ENCODE measurements at places on chromosomes 2 and 18.
A peak's percentile ranks its signal among the peaks of the same experiment; 100 is the strongest.

GRCh38 chr2:197575987-197576386, 60.1 kb downstream of the MOB4 start:
- DNase-seq: no peak

GRCh38 chr18:78770139-78770822, 209.3 kb upstream of the SALL3 start:
- no peak for DNase-seq

DNA sequence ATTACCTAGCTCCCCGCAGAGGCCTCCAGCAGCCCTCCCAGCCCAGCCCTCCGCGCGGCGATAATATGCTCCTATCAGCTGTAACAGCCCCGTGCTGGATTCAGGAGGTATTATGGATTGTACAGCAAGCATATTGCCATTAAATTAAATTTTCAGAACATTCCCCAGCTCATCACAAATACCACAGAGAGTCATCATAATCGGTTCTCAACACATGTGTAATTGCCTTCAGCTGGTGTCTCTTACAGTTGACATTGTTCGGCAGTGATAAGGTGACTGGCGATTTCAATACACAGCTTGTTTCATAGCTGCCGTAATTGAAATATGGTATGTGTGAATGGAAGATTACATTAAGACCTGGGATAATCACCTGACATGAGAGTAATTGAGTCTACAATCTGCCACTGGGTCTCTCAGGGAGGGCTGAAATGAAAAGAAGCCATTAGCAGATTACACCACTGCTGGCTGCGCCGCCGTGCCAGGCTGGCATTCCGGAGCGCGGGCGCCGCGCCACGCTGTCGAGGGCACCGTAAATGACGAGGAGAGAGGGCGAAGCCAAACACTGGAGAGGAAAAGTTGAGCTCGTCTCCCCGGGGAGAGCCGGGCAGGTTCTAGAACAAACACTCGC, 549.4 kb upstream of the SALL3 start:
- no peak for DNase-seq

DNA sequence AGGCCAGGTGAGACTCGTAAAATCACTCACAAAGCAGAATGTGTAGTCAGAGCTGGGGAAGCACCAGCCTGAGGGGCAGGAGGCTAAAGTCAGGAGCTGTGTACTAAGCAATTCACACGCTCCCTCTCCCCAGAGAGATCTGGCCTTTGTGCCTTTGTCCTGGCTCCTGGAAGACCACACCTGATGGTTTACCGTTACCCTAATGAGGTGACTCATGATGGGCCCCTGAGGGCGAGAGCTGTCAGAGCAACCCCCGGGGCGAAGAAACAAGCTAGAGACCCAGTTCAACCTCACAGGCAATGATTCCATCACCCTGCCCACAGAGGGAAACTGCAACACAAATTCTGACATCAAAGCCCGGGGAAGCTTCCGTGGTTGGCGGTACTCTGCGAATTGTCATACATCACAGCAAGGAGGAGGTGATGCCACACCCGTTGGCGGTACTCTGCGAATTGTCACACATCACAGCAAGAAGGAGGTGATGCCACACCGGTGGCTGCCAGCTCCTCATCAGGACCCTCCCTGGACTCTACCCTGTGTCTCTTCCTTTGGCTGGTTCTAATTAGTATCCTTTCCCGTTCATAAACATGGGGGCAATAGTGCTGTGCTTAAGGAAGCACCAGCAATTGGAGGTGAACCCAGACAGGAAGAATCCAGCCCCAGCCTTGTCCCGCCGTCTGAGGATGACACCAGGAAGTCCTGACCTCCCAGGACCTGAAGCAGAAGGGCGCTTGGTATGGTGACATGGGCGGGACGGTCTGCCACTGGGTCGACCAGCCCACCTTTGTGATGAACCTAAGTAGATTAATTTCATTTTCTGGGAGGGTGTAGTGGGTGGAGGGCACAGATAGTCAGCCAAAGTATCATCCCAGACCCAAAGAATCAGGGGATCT, 30.5 kb downstream of the B3GNT7 start:
- DNase-seq: no peak

- peak; percentile 0 for DNase-seq
Measured at GRCh38 chr2:161905389-161906046, 168.5 kb downstream of the DPP4 start.

DNA sequence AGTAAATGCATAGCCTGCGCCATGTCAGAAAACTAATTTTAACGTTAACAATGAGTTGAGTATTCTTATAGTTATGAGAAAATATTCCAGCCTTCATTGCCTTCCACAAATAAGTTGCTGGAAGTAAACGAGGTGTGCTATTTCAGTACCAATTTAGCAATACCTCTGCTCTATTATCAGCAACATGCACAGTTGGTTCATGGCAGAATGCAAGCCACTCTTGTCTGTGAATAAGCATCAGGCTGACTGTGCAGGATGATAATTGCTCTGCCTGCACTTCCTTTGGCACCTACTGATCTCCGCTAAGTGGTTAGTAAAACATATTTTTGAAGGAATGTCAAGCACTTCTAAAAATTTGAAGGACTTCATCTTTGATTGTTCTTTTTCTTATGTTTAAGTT, 261.9 kb upstream of the SIX3 start:
- DNase-seq: no peak

DNA sequence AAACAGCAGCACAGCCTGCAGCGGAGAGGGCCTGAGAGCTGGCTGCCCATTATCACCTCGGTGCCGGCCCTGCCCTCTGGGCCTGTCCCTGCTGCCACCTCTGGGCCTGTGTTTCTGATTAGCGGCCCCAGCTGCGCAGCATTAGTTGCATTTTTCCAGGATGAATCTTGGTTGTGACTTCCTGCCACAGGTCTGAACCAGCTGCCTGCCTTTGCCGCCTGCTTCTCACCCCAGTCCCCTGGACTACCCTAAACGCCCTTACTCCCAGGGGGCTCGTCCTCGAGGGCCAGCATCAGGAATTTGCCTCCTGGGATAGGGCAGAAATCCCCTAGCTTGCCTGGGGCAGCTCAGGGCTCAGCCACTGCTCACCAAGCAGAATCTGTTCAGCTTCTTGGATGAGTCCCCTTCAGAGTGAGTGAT, 342.8 kb downstream of the DYSF start:
- peak; percentile 64 for DNase-seq

DNA sequence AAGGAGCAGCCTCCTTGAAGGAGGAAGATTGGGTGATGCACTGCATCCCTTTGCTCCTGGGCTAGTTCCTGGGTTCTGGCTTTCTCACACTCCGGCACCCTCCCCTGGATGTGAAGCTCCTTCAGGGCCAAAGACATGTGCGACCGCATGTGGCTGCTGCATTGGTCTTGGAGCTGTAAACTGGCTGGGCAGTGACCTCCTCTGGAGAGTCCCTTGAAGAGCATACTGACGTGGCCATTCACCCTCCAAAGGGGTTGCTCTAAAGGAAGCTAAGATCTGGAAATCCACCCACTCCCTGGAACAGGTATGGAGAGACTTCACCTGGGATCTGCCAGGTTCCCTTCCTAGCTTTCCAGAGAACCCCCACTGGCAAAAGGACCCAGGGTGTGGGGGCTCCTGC, 62.1 kb downstream of the TMEM17 start:
- DNase-seq: no peak

DNA sequence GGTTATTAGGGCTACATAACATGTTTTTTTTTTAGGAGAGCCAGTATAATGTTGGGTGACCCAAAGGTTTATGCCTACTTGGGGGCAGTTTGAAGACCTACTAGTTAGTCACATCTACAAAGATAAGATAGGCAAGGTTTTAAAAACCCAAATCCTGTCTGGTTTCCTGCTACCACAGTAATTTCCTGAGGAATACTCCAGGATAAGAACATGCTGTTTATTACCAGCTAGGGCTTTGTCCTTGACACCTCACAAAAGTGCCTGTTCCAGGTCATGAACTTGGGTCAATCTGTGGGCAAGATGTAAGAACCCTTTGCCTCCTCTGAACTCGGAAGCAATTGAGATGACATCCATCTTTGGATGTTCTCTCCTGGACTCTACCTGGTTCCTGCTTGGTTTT, 38.2 kb downstream of the CDC42EP3 start:
- no peak for DNase-seq

DNA sequence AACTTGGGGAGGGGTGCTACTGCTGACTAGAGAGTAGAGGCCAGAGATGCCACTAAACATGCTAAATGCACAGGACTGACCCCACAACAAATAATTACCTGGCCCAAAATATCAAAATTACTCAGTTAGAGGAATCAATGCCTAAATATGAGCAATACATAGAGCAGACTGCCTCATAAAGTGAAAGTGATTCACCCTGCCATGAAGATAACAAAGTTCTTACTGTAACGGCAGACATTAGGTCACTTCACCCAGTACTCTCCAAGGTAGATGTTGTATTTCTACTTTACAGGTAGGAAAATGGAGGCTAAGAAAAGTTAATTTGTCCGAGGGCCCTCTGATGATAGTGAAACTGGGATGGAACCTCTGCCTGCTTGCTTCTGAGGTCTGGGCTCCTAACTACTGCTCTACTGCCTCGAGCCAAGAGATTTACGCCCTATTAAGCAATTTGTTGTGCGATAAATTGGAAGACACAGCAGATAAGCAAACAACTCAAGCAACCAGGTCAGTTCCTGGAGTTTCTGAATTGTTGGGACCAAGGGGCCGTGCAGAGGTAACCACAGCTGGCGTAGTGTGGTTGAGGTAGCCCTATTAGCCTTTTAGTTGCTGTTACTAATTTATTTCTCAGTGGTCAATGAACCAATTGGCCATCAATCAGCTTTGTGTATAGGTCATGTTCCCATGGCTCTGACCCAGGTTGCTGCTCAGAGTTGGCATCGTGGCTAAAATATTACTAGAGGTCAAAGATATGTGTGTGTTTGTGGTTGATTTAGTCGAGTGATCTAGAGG, 4.8 kb downstream of the DHRS9 start:
- DNase-seq: no peak

- peak; percentile 7 for DNase-seq
Measured at GRCh38 chr2:199019898-199020507, 437.7 kb downstream of the SATB2 start.
